ENCODE measurements at places on chromosomes 3 and 15.
A peak's percentile ranks its signal among the peaks of the same experiment; 100 is the strongest.

GRCh38 chr3:140296796-140297352, 361.9 kb downstream of the CLSTN2 start:
- DNase-seq, result peak; percentile 47

- peak; percentile 2 for DNase-seq
These were observed 255.2 kb downstream of the NR2F2 start for GRCh38 chr15:96585484-96586386.

GRCh38 chr3:88219138-88219792, 69.5 kb downstream of the C3orf38 start:
- no peak for DNase-seq

GRCh38 chr3:71728632-71729342, 3.6 kb upstream of the EIF4E3 start:
- no peak for DNase-seq

- no peak for DNase-seq
These were observed 3.5 kb upstream of the ERC2 start for GRCh38 chr3:56471771-56472170.

DNA sequence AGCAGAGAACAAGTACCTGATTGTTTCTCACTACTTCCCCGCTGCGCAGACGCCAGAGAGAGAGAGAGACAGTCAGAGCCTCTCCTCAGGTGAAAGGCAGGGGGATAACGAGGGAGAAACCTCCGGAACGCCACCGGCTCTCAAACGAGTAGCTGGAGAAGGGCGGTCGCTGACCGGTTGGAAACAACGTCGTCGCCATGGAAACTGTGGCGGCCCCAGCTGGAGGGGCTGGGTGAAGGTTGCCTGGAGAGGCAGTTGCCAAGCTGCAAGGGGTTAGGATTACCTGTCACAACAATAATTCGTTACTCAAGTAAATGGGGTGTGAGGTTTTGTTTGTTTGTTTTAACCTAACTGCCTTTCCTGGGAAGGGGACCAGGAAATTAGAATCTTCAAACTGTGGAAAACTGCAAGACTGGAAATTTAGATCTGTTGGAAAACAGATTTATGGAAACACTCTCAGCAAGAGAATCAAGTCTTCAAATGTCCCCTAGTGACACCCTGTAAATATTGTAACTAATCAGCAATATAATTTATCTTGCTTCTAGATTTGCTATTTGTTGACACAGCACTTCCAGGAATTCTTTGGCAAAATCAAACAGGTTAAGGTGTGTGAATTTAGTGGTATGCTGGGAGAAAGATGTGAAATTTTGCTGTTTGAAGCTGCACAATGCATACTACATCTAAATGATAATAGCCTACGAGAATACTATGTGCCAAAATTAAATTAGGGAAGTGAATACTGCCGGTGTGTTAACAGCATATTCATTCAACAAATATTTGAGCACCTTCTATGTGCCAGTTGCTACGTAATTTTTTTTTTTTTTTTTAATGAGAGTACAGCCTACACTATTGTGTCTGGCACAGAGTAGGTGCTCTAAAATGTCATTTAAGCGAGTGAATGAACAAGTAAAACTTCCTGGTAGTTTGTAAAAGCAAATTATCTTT, at the start of gene DNAH12:
Gene DNAH12 (minus strand): TSS at position 164 of the 945 bp plus-strand sequence. CDS start 1,474 bp downstream, outside the sequence.
- DNase-seq, result no peak

DNA sequence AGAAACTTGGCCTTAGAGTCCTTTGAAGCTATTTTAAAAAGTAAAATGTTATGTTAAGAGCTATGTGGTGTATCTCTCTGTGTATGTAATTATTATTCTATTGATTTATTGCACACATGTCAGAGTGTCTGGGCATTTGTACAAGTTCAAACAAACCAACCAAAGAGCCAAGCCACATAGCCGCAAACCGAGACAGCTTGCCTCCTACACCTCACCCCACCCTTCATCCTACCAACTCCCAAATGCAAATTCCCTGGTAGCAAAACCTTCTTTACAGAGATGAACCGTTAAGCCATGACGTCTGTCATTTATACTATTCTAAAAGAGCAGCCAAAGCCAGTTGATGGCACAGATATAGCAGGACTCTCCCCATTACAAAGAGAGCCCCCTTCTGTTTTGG, 332.3 kb downstream of the ERC2 start:
- DNase-seq, result no peak

DNA sequence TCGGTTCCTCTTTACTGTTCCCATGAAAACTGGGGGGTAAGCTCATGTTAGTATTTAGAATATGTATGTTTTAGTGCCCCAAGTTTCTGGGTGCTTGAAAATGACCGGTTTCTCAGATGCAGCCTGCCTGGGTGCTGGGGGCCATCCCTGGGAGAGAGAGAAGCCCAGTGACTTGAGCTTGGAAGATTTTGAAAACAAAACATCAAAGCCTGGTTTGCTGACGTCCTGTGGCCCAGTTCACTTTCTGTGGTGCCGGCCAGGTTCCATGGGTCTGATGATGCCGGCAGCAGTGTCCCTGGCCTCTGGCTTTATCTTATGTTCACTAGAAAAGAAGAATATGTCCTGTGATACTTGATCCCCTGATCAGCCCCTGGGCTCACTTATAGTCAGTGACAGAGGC, 17.1 kb downstream of the APBA2 start:
- DNase-seq, result no peak

DNA sequence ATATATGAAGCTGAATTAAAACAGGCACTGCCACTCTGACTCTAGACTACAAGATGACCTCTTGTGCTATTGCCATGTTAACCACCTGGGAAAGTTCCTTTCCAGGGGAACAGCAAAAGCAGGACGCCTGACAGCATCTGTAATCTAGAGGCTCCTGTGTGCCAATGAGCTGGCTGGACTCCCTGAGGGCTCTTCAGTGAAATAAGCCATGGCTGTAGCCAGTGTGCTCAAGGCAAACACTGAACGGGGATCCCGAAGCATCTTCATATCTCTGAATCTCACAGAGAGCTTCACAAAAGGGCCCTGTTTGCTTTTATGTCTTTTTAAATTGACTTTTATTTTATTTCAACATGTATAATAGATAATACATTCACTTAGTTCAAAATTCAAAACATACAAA, 57.2 kb downstream of the BFSP2 start:
- DNase-seq, result no peak

DNA sequence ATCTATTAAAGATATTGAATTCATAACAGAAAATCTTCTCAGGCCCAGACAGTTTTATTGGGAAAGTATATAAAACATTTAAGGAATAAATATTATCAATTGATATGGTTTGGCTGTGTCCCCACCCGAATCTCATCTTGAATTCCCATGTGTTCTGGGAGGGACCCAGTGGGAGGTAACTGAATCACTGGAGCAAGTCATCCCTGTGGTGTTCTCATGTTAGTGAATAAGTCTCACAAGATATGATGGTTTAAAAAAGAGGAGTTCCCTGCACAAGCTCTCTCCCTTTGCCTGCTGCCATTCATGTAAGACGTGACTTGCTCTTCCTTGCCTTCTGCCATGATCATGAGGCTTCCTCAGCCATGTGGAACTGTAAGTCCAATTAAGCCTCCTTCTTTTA, 160.5 kb downstream of the ANO10 start:
- DNase-seq, result no peak

DNA sequence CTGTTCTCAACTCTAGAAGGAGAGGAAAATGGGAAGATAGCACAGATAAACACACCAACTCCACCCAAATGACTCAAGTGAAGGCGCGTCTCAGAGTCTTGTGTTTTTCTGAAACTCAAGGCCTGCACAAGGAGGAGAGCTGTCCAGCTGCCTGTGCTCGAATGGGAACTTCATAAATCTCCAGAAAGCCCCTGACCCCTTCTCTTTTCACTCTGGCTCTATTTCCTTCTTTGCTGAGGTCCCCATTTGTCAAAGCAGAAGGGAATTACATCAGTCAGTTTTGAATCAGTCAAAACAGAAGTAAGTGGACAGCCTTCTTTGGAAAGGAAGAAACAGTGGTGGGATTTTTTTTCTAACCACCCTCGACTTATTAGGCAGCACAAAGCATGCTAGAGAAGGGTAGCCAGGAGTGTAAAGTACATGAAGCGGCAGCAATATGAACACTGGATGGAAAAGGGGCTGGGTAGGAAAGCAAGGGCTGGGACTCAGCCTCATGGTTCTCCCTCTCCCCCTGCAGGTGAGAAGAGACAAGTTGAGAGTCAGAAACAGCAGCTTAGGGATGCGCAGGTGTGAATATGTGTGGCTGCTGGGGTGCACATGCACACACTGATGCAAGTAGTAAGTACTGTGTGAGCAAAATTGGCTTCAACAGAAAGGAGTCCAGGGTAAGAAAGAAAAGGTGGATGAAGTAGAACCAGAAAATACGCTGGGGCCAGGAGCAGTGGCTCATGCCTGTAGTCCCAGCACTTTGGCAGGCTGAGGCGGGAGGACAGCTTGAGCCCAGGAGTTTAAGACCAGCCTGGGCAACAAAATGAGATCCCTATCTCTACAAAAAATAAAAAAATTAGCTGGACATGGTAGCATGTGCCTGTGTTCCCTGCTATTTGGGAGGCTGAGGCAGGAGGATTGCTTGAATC, 36.6 kb upstream of the MAGEF1 start:
- no peak for DNase-seq

- no peak for DNase-seq
These were observed 672.0 kb downstream of the SI start for GRCh38 chr3:164406281-164406680.

DNA sequence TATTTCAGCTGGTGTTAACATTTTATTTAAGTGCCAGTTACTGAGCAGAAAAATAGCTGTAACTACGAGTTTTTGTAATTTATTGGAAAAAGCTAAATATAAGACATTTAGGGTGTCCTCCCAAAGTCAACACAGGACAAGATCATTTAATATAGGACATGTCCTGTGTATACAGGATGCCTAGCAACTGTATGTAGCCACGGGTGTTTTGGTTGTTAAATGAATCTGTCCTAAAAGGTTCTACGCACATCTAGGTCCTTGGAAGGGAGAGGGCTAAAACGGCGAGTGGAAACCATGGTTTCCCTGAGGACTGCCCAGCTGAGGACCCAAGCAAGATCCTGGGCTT, 565 bp upstream of the ZNF621 start:
- no peak for DNase-seq

DNA sequence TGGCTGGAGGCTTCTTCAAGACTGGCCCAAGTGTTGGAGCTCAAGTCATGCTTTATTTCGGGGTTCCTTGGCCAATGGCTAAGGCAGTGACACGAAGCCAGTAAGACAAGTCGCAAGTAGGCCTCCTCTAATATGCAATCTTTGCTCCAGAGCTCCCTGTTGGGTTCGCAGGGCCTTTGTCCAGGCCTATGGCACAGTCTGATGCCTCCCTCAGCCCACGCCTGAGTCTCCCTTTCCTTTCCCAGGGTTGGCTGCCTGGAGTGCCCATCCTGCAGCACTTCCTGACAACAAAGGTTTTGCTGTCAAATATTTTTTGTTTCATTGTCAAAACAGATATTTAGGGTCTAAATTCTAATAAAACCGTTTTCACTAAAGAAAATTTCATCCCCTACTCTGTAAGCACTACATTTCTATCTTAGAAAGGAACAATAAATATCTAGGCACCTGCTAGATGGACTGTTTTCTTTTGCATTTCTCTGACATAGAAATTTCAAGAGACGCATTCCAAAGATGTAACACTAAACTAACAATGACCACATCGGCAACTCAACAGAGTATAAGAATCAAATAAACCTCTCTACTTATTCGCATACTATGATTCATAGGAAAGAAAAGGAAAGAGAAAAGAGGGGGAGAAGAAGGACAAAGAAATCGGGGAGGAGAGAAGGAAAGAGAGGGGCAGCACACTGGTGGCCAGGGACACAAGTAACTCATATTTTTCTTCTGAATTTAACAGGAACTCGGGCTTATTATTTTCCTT, 393.1 kb upstream of the ATP11B start:
- DNase-seq, result no peak

- no peak for DNase-seq
These were observed 682.1 kb downstream of the MECOM start for GRCh38 chr3:168981396-168981795.

- DNase-seq, result no peak
These were observed 10.7 kb downstream of the PDE8A start for GRCh38 chr15:84992157-84992944.

GRCh38 chr15:95840004-95840403, 490.5 kb upstream of the NR2F2 start:
- peak; percentile 55 for DNase-seq

DNA sequence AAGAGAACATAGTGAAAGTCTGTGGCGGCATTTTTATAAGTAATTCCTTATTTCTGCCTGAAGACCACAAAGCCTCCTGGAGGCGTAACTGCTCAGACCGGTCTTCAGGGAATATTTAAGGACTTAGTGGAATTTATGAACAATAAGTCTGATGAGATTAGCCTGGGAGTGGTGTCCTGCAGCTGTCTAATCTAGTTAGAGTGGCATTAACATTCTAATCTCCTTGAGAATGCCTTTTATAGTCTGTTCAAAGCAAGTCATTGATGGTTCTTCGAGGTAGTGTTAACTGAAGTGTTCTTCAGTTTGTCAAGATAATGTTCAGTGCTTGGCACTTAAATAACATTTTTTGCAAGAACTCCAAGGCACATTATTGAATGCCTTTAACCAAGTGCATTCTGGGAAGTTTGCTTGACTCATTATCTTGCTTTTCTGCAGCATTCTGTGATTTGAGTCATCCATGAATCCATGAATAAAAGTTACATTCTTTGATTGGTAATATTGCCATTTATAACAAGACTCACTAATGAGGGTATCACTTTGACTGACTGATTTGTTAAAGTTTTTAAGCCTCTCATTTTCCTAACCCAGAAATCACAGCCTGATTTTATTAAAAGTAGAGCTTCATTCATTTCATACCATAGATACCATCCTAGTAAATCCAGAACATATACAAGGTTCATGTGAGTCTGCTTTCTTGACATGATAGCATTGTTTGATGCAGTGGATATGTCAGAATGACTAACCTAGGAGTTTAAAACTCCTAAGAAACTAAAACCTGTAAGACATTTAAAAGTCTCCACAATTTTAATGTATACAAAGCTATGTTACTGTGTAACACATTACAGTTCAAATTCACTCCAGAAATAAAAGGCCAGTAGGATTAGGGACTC, 12.5 kb downstream of the RBM5 start:
- DNase-seq, result no peak

DNA sequence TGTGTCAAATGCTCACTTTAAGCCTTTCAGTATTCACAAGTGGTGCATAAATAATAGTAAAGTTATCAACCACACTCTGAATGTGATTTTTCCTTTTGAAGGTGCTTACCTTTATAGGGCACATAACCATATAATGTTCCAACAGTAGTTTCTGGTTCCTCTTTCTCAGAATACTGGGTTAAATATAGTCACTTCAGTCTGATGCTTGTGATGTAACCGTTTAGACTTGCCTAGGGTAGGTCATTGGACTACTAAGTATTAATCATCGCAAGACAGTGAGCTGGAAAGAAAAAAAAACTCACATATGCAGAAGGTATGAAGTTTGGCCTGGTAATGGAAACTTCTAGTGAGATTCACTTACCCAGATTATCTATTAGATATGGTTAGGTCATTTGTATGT, 1.9 kb downstream of the KBTBD8 start:
- DNase-seq, result no peak

- DNase-seq, result no peak
These were observed 1.6 kb upstream of the NTRK3 start for GRCh38 chr15:88258093-88258641.

- DNase-seq, result no peak
These were observed 11.8 kb downstream of the CPN2 start for GRCh38 chr3:194339356-194339755.

- no peak for DNase-seq
These were observed 87.6 kb downstream of the FOXP1 start for GRCh38 chr3:71495708-71496472.

GRCh38 chr3:119800844-119801243, 18.9 kb downstream of the NR1I2 start:
- DNase-seq, result no peak
